Stimulated activated CD8-positive, alpha-beta memory T cell treated with anti-CD3 and anti-CD28 coated beads, Interleukin-7, amount 100 ng/mL, for 4 hours (primary cell): ENCODE measurements at places on chromosomes 13 and 19.

GRCh38 chr13:77533875-77534788 lies 1.4 kb upstream of the SCEL start:
- no peak for DNase-seq

DNA sequence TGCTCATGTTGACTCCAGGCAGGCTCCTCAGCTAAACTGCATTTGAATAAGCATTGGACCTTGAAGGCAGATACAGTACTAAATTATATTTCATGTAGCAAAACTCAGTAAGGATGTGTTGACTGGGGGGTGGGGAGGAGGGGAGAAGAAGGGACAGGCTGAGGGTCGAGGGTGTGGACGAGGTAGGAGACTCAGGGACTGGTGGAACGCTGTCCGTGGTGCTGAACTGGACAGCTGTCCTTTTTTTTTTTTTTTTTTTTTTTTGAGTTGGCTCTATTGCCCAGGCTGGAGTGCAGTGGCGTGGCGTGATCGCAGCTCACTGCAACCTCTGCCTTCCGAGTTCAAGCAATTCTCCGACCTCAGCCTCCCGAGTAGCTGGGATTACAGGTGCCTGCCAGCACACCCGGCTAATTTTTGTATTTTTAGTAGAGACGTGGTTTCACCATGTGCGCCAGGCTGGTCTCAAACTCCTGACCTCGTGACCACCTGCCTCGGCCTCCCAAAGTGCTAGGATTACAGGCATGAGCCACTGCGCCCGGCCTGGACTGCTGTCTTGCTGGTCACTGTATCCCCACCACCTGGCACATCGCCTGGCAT lies 33.2 kb upstream of the CASP14 start:
- no peak for DNase-seq

DNA sequence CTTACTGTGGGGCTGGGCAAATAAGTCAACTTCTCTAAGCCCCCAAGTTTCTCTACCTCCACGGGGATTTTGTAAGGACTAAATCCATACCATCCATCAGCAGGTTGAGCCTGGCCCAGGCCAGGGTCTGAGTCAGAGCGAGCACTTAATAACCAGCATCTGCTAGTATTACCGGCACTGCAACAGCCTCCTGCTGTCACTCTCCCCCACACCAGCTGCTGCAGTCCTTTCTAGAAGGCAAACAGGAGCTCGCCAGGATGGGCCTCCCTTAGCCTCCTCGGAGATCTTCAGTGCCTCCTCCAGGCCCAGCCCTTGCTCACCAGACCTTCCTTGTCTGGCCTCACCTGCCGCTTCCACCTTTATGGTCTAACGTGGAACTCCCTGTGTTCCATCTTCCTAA lies 3.2 kb downstream of the NAPA start:
- DNase-seq: no peak

- no peak for DNase-seq
Observed at GRCh38 chr13:70034286-70034685, 73.3 kb upstream of the ATXN8OS start.

GRCh38 chr19:12938779-12939601 lies 581 bp downstream of the CALR start:
- DNase-seq: no peak
